ENCODE measurements at places on chromosomes 1 and 21. TPM values are rescaled to one million over a fixed set of nuclear protein-coding genes. Genes with fewer than 3 reads are reported as not detected.

Gene KRTAP7-1
- total RNA-seq, result not detected

Gene NOS1AP
- total RNA-seq, result 4.9 TPM

GRCh38 chr1:78840453-78841271 is 165.9 kb downstream of the ADGRL4 start:
- peak; percentile 13 for DNase-seq

- DNase-seq, result no peak
Observed at GRCh38 chr1:32071758-32072621, 749 bp upstream of the TMEM39B start.

- DNase-seq, result no peak
Observed at GRCh38 chr1:179001451-179001850, 24.2 kb upstream of the FAM20B start.

GRCh38 chr1:117633423-117633822 is 27.6 kb downstream of the TENT5C start:
- no peak for DNase-seq

All from frontal cortex (tissue), 4 donors.